ENCODE measurements at places on chromosomes 4 and X. TPM values are rescaled to one million over a fixed set of nuclear protein-coding genes. Genes with fewer than 3 reads are reported as not detected.
A peak's percentile ranks its signal among the peaks of the same experiment; 100 is the strongest.

The KLHL13 gene
- 41.7 TPM for total RNA-seq

The TMEM187 gene
- total RNA-seq, result 2.3 TPM

The FAT4 gene
- 0.58 TPM for total RNA-seq

DNA sequence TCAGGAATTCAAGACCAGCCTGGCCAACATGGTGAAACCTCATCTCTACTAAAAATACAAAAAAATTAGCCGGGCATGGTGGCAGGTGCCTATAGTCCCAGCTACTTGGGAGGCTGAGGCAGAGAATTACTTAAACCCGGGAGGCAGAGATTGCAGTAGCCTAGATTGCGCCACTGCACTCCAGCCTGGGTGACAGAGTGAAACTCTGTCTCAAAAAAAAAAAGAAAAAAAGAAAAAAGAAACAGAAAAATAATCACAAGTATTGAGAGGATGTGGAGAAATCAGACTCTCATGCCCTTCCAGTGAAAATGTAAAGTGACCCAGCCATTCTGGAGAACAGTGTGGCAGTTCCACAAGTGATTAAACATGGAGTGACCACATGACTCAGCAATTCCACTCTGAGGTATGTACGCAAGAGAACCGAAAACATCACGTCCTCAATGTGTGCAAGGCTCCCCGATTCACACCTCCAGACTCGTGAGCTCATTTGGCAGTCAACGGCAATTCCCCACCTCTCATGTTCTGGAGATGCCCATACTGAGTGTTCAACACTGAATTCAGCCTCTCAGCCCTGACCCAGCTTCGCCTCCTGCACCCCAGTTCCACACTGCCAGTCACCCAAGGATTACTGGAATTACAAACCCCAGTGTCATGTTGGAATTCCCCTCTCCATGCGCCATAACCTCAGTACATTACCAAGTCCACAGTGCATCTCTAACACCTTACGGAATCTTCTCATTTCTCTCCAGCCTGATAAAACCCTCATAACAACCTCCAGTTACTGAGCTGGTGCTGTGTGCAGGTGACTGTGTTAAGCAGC, 21.1 kb downstream of the ACOX3 start:
- peak; percentile 75 for DNase-seq

DNA sequence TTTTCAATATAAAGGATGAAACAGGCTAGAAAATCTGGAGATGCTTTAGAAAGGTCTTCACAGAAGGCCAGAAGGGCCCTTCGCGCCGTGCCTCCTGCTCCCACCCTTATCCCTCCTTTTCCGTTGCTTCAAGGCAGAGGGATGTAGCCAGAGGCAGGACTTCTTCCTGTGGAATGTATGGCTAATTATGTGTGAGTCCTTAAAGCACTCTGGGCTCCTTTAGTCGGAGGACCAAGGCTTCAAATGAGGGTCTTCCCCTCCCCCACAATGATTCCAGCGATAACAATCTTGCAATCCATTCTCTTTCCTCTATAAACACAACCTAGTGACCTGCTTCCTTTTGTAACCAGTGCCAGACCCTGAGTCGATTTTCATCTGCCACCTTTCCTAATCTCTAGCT, 103.5 kb downstream of the GPC3 start:
- DNase-seq, result no peak

GRCh38 chr4:8639777-8640720, 47.5 kb downstream of the CPZ start:
- no peak for DNase-seq

DNA sequence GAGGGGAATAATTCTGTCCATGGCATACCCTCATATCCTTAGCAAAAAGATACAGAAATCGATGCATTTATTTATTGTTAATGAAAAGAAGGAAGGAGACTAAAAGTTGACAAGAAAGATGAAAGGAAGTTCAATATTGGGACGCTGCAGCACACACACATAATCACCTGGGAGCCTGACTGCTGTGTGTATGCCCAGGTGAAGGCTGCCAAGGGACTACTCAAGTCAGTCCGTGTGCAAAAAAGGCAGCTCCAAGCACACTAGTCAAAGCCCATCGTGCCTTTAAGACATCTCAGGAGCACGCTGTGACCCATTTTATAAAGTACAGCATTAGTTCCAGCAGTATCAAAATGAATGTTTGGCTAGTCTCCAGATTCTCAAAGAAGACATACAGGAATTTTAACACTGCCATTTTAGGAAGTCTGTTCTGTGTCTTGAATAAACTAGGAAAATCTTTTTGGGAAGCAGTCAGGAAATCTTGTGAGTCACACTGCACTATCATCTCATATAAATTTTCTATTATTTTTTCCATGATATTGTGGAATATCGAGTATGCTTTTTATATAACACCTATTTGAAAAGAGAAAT, 363.9 kb downstream of the GASK1B start:
- DNase-seq, result no peak

DNA sequence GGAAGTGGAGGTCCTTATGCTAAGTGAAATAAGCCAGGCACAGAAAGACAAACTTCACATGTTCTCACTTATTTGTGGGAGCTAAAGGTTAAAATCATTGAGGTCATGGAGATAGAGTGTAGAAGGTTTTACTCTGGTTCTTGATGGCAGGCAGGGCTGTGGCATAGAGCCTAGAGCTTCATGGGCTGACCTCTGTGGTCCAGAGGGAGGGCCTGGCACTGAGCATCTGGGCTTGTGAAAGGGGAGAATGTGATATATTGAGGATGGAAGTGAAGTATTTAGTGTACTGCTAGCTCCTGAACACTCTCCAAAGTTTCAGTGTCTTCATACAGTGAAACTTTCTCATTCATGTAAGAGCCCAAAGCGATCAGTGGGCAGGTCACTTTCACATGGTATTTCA, 71.3 kb upstream of the ANXA3 start:
- no peak for DNase-seq

DNA sequence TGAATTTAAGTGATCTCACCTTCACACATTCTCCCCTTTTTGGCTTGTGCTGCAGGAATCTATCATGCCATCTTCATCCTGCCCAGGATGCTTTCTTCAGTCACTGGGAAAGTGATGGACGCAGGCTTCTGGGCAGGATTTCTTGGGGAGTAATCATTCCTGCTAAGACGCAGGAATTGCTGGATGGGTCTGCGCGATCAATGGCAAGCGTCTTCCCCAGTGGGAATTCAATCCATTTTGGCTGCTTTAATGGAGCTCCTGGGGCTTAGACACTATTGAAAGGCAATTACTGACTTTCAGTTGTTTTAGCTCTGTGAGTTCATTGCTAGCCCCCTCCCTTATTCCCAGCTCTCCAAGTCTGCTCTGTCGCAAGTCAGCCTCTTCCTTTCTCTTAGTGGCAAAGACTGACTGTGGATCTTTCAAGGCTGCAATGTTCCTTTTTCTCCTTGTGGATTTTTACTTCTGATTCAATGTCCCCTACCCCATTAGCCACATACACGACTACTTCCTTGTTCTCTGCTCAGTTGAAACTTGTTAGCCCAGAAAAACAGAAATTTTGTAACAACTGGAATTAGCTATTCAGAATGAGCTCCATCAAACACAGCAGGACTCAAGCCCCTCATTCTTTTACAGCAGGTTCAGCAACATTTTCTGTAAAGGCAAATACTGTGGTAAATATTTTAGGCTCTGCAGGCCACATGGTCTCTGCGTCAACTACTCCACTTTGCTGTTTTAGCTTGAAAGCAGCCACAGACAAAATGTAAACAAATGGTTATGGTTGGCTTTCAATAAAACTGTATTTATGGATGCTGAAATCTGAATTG, 154.9 kb downstream of the ASB9 start:
- DNase-seq, result no peak

DNA sequence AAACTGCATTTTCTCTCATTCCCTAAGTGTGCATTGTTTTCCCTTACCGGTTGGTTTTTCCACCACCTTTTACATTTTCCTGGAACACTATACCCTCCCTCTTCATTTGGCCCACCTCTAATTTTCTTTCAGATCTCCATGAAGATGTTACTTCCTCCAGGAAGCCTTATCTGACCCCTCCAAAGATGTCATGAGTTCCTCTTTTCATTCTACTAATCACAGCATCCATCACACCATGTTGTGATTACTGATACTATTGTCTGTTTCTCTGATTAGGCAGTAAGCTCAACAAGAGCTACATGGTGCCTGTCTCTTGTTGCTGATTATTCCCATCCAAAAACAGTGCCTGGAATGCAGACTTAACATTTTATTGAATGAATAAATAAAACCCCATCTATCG, 2.9 kb upstream of the AFP start:
- no peak for DNase-seq

GRCh38 chr4:108171339-108172230, 2.9 kb upstream of the LEF1 start:
- DNase-seq, result no peak

GRCh38 chr4:48665555-48666186, 114.4 kb downstream of the FRYL start:
- DNase-seq, result no peak

- DNase-seq, result no peak
These were observed 30.6 kb downstream of the RFC1 start for GRCh38 chr4:39335566-39335965.

- no peak for DNase-seq
These were observed 3.3 kb downstream of the COQ2 start for GRCh38 chr4:83281307-83281706.

DNA sequence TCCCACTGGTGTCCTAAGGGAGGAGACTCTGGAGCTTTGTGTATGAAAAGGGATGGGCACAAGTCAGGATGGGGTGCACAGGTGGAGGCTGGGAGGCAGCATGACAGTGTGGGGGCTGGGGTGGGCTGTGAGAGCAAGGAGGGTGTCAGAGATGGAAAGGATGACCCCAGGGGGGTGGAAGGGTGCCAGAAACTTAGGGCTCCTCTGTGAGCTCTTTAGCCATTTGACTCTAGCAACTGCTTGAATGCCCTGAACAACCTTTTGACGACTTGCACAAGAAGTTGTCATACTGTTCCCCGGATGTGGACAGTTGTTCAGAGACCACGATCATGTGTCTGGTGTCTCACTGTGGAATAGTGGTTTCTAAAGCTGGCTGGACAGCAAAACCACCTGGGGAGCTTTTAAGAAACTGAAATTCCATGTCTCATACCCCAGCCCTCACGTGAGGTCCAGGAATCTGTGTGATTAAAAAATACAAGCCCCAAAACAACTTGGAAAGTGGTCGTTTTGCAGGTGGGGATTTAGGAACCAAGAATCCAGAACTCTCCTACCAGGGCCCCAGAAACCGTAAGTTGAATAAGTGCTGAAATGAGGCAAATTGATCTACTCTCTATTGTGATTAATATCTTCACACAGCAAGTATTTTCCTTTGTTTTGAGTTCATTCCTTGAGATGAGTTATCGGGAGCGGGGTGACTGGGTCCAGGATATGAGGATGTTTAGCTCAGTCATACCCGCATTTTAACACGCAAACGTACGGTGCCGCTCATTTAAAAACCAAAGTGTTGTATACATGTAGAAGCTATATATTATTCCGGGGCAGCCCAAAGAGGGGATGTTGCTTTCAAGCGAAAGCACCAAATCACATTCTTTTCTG, 3.4 kb downstream of the RHOH start:
- no peak for DNase-seq

DNA sequence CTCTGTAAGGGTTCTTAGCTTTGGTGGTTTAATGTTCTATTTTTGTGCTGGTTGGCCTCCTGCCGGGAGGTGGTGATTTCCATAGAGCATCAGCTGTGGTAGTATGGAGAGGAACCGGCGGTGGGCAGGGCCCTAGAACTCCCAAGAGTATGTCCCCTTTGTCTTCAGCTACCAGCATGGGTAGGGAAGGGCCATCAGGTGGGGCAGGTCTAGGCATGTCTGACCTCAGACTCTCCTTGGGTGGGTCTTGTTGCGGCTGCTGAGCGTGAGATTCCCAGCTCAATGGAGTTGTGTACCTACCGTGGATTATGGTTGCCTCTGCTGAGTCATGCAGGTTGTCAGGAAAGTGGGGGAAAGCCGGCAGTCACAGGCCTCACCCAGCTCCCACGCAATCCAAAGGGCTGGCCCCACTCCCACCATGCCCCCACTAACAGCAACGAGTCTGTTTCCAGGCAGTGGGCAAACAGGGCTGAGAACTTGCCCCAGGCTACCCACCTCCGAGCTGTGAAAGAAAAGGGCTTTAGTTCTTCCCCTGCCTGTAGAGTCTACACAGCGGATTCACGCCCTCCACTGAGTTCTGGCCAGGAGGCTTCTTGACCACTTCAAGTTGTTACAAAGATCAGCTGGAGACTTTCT, 235.9 kb downstream of the RPA4 start:
- no peak for DNase-seq

DNA sequence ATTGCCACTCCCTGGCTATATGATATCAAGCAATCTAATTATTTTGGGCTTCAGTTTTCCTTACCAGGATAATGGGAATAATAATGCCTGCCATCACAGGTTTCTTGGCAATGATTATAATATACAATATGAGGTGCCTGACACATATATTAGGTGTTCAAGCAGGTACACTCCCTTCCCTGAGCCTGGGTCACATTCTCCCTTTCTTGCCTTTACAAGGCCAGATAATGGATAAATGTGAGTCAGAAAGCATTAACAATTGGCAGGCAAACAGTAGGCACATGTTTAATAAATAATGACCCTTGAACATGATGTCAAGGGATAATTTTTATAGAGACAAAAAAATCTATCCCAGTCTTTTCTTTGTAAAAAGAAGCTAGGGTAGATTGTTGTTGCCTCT, 17.2 kb downstream of the NDP start:
- DNase-seq, result no peak

DNA sequence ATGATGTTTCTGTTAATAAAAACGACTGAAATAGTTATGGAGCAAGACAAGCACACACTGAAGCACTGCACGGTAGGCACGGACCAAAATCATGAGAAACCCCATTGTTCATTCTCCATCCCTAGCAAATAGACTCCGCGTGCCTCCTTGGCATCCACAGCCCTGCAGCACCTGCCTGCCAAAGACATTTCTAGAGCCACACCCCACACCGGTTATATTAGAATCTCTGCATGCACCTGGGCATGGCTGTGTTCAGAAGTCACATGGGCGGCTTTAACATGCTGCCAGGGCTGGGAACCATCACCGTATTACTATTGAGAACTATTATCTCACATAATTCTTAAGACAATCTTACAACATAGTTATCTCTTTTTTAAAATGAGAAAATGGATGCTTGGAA, 5.9 kb downstream of the PDLIM3 start:
- no peak for DNase-seq

DNA sequence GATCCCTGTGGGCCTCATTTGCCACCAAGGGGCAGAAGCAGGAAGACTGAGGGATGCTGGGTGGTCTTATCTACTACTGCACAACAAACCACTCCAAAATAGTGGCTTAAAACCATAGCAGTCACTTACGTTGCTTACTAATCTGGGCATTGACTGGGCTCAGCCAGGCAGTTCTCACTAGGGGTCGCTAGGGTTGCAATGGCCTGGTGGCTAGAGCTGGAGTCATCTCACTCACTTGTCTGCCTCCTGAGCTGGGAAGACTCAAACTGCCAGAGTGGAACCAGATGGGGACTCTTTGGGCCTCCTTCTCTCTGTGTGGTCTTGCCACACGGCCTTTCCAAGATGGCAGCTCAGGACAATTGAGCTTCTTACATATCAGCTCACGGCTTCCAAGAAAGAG, 216.3 kb upstream of the BCOR start:
- no peak for DNase-seq

DNA sequence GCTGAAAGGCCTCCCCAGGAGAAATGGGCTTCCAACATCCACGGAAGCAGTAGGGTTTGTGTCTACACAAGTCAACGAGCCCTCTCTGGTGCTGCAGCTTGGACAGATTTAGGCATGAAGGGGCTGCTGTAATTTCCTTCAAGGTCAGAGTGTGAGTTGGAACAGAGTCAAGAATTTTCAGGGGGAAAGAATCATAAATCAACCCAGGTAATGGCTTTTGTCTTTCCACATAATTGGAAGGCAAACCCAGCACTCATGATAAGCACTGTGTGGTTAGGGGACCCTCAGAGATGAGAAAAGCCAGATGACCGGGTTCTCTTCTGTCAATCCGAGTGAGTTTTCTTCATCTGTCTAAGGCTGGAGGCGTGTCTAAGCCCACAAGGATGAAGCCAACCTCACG, 78.6 kb upstream of the MXRA5 start:
- no peak for DNase-seq
